PC-9 (cell line): ENCODE measurements at places on chromosomes 7 and 10. TPM values are rescaled to one million over a fixed set of nuclear protein-coding genes. Genes with fewer than 3 reads are reported as not detected.

GRCh38 chr10:11328264-11329061 lies 283.0 kb downstream of the USP6NL start:
- no peak overlapping the region for H3K27ac ChIP-seq
- no peaks in the 10 kb centered on the region for H3K4me1 ChIP-seq
- no peak for DNase-seq
- H3K27me3 ChIP-seq, result peaks cover 74% of the 10 kb centered on the region
- H3K36me3 ChIP-seq, result no peaks in the 10 kb centered on the region

GRCh38 chr10:576130-576465 lies 113.4 kb downstream of the DIP2C start:
- H3K4me1 ChIP-seq, result no peaks in the 10 kb centered on the region
- peaks cover 59% of the 10 kb centered on the region for H3K27me3 ChIP-seq
- H3K4me3 ChIP-seq, result no peak overlapping the region
- no peaks in the 10 kb centered on the region for H3K36me3 ChIP-seq

DNA sequence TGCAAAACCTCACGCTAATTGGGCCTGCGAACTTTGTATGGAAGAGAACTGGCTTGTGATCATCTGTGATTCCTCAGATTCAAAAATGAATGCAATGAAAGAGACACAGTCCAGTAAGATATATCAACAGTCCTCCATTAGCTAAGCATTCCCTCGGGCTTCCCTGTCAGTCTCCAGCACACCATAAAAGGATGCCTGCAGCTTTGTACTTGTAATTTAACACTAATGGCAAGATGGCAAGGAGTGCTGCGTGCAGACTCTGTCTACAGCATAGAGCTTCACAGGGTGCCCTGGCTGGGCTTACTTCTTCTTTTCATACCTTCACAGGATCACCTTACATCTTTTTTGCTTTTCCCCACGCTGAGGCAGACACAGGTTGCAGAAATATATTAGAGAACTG lies 200.0 kb downstream of the GFRA1 start:
- no peak overlapping the region for H3K27ac ChIP-seq
- H3K36me3 ChIP-seq, result no peaks in the 10 kb centered on the region
- DNase-seq, result no peak
- H3K27me3 ChIP-seq, result peaks cover 7% of the 10 kb centered on the region; the same call in 1 of the 2 replicates

GRCh38 chr10:20745556-20746375 lies 151.3 kb downstream of the NEBL start:
- no peak for DNase-seq
- H3K4me1 ChIP-seq, result no peaks in the 10 kb centered on the region
- H3K4me3 ChIP-seq, result no peak overlapping the region
- H3K27ac ChIP-seq, result no peak overlapping the region

DNA sequence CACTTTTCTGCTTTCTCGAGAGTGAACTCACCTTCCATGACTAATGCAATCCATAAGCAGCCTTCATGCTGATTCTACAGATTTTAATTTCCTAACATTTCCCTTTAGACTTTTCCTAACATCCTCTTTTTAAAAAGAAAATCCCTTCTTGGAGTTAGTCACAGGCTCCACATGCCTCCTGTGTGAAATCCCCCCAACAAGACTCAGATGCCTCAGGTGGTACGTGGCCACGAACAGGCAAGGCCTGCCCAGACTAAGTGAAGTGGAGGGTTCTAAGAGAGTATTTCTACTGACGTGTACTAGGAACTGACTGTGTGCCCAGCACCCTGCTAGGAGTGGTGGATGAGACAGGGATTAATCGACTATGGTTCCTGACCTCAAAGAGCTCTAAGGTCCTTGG lies 125.9 kb upstream of the HPS1 start:
- H3K27ac ChIP-seq, result no peak overlapping the region
- no peaks in the 10 kb centered on the region; the same call in 1 of the 2 replicates for H3K27me3 ChIP-seq
- H3K36me3 ChIP-seq, result no peaks in the 10 kb centered on the region
- H3K4me1 ChIP-seq, result no peaks in the 10 kb centered on the region

- H3K4me3 ChIP-seq, result no peak overlapping the region
- no peaks in the 10 kb centered on the region for H3K4me1 ChIP-seq
- H3K36me3 ChIP-seq, result no peaks in the 10 kb centered on the region
- no peak overlapping the region for H3K27ac ChIP-seq
- DNase-seq, result no peak
Measured at GRCh38 chr7:38102507-38102906, 75.5 kb upstream of the STARD3NL start.

GRCh38 chr10:101007099-101007711 lies 7.6 kb downstream of the LZTS2 start:
- no peak for DNase-seq
- no peaks in the 10 kb centered on the region for H3K36me3 ChIP-seq
- H3K27me3 ChIP-seq, result no peaks in the 10 kb centered on the region
- no peak overlapping the region for H3K4me3 ChIP-seq
- no peaks in the 10 kb centered on the region for H3K4me1 ChIP-seq
- H3K27ac ChIP-seq, result no peak overlapping the region

DNA sequence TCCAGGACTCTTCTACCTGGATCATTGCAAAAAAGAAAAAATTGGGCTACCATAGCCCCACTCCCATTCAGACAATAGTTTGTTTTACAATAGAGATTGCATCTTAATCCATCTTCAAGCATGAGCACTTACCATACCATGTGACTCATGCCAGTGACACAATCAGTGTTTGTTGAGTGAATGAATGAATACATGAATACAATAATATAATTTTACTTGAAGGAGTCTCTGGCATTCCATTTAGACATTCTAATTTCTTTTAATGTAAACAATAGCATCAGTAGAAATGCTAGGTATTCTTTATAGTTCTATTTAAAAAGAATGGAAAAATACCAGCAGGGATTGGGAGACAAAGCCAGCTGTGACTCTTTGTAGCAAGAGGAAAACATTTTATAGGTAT lies 141.6 kb upstream of the AKR1E2 start:
- no peak overlapping the region for H3K4me3 ChIP-seq
- DNase-seq, result no peak
- H3K27me3 ChIP-seq, result no peaks in the 10 kb centered on the region
- H3K36me3 ChIP-seq, result no peaks in the 10 kb centered on the region
- no peak overlapping the region for H3K27ac ChIP-seq

DNA sequence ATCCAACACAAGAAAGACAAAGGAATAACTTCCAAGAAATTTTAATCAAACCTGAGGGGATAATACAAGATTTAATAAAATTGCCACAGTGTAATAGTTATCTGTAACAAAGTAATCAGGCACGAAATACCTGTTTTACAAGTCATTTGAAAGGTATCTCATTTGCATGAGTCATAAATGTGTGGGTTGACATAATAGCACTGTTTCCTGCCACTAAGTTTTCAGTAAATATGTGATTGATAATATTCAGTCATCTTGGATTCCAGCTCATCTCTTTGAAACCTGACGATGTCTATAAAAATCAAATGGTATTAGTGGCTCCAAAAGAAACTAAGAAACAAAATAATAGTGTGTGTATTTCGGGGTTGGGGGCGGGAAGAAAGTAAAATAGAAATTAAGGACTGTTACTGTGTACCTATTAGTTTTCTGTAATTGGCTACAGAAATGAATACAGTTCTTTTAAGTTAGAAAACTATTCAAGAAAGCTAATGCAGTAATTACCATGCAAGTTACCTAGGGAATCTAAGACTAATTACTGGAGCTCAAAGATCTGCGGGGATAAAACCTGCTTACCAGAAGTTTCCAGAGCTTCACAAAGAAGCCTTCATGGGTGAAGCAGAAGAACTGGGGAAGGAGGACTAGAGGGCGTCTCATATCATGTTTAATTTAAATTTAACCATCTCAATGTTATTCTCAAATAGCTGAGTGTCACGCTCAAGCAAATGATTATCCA lies 100.7 kb downstream of the ST8SIA6 start:
- peak overlapping the region; percentile 22; the same call in 1 of the 2 replicates for H3K4me3 ChIP-seq
- H3K27ac ChIP-seq, result peak overlapping the region; percentile 69
- peaks cover 57% of the 10 kb centered on the region for H3K4me1 ChIP-seq
- H3K36me3 ChIP-seq, result no peaks in the 10 kb centered on the region

DNA sequence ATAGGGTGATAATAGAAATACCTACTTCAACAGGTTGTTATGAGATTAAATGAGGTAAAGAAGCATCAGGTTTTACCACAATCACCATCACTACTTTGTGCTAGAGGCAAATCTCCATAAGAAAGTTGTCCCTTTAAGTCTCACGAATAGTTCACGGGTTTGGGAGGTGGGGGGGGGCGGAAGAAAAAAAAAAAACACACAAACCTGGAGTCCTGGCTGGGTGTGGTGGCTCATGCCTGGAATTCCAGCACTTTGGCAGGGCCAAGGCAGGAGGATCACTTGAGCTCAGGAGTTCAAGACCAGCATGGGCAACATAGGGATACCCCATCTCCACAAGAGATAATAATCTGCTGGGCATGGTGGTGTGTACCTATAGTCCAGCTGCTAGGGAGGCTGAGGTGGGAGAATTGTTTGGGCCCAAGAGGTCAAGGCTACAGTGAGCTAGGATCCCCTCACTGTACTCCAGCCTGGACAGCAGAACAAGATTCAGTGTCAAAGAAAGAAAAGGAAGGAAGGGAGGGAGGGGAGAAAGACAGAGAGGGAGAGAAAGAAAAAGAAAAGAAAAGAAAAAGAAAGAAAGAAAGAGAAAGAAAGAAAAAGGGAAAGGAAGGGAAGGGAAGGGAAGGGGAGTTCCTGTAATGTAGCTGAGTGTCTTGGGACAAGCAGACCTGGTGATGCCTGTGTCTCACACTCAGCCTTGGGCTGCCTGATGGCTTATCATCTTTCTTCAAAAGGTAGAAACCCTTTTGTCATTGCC lies 231.4 kb downstream of the CREB5 start:
- H3K4me1 ChIP-seq, result no peaks in the 10 kb centered on the region
- no peak overlapping the region for H3K27ac ChIP-seq
- H3K27me3 ChIP-seq, result no peaks in the 10 kb centered on the region
- no peaks in the 10 kb centered on the region for H3K36me3 ChIP-seq

- H3K4me3 ChIP-seq, result peak overlapping the region; percentile 79
- peaks cover 14% of the 10 kb centered on the region; the same call in 1 of the 2 replicates for H3K36me3 ChIP-seq
- DNase-seq, result peak; percentile 49
- peaks cover 28% of the 10 kb centered on the region for H3K4me1 ChIP-seq
- H3K27ac ChIP-seq, result peak overlapping the region; percentile 56
Measured at GRCh38 chr10:86520871-86521677, 518 bp downstream of the WAPL start.

DNA sequence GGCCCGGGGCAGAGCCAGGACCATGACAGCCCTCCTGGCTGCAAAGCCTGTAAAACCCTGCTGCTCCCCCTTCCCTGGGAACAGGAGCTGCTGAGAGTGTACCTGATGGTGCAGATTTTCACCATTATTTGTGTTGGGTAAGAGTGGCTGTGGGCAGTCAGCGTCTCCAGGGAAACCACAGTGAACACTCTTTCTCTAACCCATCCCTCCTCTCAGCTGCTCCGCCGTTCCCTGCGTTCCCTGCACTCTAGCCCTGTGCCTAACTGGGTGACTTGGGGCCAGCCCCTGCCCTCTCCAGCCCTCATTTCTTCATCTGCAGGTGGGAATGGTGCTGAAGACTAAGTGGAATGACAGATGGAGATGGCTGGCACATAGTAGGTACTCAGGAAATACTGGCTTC lies 75.9 kb upstream of the PCBD1 start:
- H3K36me3 ChIP-seq, result no peaks in the 10 kb centered on the region
- no peak for DNase-seq
- peaks cover 68% of the 10 kb centered on the region for H3K27me3 ChIP-seq
- no peak overlapping the region for H3K4me3 ChIP-seq

DNA sequence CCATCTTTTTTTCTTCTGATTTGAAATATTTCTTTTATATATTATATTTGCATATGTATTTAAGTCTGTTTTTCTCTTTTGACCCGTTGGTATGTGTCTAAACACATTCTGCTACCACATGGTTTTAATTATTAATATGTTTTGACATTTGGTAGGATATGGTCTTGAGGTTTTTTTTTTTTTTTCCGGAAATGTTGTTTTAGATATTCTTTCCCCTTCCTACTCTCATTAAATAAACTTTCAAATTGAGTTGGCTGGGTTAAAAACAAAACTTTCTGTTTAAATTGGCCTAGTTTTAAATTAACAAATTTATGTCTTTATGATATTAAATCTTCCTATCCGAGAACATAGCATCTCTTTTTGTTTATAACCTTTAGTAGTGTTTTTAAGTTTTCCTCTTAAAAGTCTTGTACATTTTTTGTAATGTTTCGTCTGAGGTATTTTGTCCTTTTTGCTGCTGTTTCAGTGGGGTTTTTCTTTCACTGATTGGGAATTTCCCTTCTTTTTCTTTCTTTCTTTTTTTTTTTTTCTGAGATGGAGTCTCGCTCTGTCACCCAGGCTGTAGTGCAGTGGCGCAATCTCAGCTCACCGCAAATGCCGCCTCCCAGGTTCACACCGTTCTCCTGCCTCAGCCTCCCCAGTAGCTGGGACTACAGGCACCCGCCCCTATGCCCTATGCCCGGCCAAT lies 25.4 kb downstream of the STAM start:
- peaks cover 41% of the 10 kb centered on the region for H3K4me1 ChIP-seq
- H3K4me3 ChIP-seq, result no peak overlapping the region
- no peaks in the 10 kb centered on the region for H3K36me3 ChIP-seq
- H3K27ac ChIP-seq, result no peak overlapping the region
- H3K27me3 ChIP-seq, result no peaks in the 10 kb centered on the region

DNA sequence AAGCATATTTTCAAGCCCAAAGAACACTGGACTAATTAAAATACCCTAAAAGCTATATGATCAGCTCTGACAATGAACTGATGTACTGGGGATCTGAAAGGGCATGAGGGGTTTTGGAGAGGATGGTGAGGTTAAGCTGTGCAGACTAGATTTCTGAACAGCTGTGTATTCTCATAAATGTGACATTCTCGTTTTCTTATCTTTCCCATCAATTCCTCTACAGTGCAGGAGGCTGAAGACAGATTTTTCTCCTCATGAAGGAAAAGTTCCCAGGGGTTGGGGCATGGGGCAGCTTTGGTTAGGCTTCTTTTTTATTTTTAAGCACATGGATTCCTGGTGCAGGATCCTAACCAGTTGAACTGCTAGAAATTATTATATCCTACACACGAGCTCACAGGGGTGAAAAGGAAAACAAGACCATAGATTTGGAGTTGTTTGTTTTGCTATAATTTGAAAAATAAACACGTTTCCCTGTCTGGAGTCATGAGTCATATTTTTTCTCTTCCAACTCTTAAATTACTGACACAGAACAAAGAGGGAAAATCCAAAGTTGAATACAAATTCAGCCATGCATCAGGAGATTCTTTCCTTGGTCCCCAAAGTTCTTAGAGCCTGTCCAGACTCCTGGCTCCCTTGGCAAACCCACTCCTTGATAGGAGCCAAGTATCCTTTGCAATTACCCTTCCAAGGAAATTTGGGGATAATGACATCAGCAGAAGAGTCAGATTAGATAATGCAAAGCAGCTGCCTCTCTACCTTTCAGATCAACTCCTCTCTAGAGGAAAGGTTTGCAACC lies 147.7 kb upstream of the NPVF start:
- DNase-seq, result no peak
- peaks cover 5% of the 10 kb centered on the region; the same call in 1 of the 2 replicates for H3K27me3 ChIP-seq

GRCh38 chr7:4173615-4174014 lies 508.5 kb upstream of the FOXK1 start:
- no peak overlapping the region for H3K27ac ChIP-seq
- H3K36me3 ChIP-seq, result no peaks in the 10 kb centered on the region
- DNase-seq, result no peak
- no peak overlapping the region for H3K4me3 ChIP-seq
- peaks cover 98% of the 10 kb centered on the region for H3K27me3 ChIP-seq

The EXOC6 gene
- total RNA-seq, result 9.3 and 12.5 TPM in 2 replicates

The HOXA4 gene
- not detected in 2 replicates for total RNA-seq

The SORBS1 gene
- total RNA-seq, result 5.0 and 5.5 TPM in 2 replicates

The CTAGE8 gene
- 7.2 and 9.9 TPM in 2 replicates for total RNA-seq

The DENND2A gene
- 3.7 and 4.2 TPM in 2 replicates for total RNA-seq

The ADARB2 gene
- not detected in 2 replicates for total RNA-seq
